Keratinocyte (primary cell): ENCODE measurements at places on chromosomes 4 and X.

GRCh38 chrX:1491851-1492349 is 39.2 kb upstream of the ASMTL start:
- no peak for DNase-seq

DNA sequence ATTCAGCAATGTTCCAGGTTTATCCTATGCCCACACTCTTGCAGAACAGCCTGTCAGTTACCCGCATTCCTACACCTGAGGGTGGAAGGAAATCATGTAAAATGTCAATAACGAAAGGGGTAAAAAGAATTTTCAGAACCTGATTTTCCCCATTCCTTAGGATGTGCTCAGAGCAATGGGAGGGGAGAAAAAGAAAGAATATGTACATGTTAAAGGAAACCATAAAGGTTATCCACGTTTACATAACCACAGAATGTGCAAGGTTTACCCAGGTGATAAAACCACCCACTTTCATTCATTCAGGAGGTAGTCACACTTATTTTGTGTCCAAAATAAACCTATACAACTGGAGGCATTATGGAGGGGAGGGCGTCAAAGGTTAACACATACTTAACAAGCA is 335.5 kb downstream of the ZNF674 start:
- peak; percentile 73 for DNase-seq

DNA sequence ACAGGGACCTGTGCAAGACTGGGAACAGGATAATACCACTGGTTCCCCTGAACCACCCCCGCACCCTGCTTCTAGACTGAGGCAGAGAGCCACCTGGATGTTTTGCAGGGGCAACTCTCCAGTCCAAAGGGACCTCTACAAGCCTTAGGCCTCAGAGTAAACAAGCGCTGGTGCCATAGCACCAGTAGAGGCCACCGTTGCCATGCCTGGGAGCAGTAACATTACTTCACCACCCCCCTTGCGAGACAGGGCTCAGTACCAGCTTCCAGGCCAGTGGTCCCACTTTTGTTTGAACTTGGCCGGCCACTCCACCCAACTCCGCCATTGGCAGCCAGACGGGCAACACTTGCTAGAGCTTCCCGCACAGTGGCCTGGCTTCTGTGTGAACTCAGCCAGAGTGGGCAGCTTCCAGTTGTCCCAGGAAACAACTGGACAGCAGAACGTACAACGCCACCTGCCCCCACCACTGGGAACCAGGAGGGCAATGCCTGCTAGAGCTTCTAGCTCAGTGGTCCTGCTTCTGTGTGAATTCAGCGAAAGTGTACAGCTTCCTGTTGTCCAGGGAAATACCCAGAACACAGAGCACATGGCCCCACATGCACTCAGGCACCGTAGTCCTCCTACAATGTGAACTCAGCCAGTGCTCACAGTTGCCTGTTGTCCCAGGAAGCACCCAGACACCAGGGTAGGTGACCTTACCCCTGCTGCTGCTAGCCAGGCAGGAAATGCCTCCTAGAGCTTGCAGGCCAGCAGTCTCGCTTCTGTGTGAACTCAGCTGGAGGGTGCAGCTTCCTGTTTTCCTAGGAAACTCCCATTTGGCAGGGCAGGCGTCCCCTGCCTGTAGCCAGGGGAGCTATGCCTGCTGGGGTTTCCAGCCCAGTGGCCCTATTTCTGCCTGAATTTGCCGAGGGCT is 39.9 kb upstream of the PCDH19 start:
- DNase-seq, result no peak

- DNase-seq, result no peak
Observed at GRCh38 chrX:42544883-42545282, 233.1 kb downstream of the PPP1R2C start.

DNA sequence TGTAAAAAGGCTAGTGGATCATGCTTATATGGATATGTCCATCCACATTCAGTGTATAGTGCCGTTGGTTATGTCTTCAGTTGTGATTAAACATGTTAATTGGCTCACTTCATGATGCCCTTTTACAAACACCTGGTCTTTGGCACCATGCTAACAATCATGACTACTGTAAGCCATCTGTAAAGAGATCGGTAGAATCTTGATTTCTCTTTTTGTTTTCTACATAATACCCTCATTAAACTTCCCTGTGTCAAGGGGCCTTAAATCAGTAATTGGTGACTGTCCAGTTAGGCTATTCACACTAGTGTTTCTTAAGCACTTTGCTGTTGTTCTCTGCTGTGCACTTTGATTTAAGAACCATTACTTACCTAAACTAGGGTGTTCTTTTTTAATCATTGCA is 475.2 kb downstream of the RPA4 start:
- DNase-seq, result no peak

DNA sequence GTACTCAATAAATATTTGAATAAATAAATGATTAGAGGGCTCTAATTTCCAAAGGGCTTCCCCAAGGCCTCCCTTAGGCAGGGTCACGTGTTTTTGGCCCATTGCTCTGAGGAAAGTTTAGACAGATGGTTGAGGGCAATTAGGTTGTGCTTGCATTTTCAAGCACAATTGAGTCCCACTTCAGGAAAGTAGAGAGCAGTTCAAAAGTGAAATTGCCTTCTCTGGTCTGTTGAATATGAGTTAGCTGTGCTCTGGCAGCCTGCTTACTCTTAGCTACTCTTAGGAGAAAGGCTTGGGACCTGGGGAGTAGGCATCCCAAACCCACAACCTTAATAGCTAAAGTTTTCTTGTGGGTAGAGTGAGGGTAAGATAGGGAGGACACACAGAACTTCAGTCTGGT is 9.0 kb upstream of the DRP2 start:
- DNase-seq, result no peak

DNA sequence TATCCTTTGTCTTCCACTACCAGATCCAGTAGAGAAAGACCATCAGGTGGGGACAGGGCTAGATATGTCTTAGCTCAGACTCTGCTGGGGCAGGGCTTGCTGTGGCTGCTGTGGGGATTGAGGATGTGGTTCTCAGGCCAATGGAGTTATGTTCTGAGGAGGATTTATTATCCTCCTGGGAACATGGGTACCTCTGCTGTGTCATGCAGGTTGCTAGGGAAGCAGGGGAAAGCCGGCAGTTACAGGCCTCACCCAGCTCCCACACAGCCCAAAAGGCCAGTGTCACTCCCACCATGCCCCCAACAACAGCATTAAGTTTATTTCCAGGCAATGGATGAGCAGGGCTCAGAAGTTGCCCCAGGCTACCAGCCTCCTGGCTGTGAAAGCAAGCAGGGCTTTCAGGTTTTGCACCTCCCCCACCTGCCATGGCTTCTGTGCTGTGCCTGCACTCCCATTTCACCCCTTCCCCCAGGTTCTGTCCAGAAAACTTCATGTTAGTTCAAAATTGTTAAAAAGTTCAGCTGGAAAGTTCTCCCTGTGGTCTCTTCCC is 879.9 kb downstream of the ARAP2 start:
- DNase-seq, result no peak

GRCh38 chrX:122046815-122047214 is 999.4 kb downstream of the GLUD2 start:
- DNase-seq, result no peak

DNA sequence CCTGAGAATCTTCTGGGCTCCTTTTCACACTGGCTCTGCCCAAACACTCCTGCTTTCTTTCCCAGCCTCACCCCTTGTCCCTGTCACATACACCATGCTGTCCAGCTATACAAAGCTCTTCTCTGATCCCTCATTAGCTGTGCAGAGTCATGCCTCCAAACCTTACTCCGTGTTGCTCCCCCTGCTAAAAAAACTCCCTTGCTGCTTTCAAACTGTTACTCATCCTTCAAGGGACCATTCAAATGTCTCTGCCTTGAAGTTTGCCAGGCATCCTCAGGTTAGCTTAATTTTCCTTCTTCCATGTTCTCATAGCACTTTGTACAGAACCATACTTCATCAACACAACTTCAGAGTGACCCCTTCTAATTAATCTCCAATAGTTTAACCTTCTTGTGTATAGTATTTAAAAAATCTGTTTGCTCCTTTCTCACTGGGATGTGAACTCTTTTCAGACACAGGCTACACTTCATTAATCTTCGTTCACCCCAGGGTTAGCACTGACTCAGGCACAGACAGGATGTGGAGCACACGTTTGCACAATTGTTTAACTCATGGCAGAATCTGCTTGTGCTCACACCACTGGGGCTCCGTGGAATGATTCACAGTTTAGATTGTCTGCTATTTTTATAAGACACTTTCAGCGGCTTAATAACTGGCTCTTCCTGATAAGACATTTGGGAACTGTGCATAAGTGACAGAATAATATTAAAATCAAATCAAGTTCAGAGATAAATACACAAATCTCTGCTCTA is 21.4 kb upstream of the SEL1L3 start:
- DNase-seq, result peak; percentile 36

GRCh38 chr4:175823015-175823742 is 11.1 kb upstream of the GPM6A start:
- no peak for DNase-seq

GRCh38 chr4:169744601-169745000 is 13.1 kb downstream of the HPF1 start:
- DNase-seq, result no peak

GRCh38 chrX:120517936-120518335 is 42.8 kb downstream of the CUL4B start:
- no peak for DNase-seq

- no peak for DNase-seq
Observed at GRCh38 chr4:177455561-177455970, 13.3 kb upstream of the AGA start.

- DNase-seq, result no peak
Observed at GRCh38 chrX:88355252-88355651, 391.8 kb upstream of the CPXCR1 start.

- DNase-seq, result no peak
Observed at GRCh38 chrX:97374266-97374665, 490.6 kb downstream of the RPA4 start.

DNA sequence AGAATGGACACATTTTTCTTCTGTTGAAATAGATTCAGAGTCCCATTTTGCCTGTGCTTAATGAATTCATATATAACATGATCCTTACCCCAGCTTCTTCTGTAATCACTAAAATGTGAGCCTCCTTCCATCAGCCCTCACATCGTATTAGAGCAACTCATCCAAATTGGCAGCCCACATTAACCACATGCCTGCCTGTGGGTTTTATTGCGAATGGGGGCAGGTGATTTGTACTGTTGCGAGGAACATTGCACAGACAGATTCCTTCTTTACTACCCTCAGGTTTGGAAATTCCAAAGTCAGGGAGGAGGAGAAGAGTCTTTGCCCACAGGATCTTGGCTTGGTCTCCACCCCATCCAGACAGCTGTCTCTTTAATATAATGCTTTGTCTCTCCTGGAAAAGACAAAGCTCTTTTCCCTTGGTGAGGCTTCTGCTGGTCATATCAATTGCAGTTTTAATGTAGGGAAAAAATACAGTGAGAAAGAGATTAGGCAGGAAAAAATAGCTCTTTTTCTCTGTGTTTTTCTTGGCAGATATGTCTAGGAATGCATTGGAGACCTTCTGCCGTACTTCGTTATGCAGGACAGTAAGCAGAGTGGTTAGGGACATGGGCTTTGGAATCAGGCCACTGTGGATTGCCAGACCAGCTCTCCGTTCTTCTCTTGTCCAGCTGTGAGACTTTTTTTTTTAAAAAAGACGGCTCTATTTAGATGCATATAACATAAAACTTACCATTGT is 371.2 kb downstream of the AFF2 start:
- DNase-seq, result peak; percentile 42

DNA sequence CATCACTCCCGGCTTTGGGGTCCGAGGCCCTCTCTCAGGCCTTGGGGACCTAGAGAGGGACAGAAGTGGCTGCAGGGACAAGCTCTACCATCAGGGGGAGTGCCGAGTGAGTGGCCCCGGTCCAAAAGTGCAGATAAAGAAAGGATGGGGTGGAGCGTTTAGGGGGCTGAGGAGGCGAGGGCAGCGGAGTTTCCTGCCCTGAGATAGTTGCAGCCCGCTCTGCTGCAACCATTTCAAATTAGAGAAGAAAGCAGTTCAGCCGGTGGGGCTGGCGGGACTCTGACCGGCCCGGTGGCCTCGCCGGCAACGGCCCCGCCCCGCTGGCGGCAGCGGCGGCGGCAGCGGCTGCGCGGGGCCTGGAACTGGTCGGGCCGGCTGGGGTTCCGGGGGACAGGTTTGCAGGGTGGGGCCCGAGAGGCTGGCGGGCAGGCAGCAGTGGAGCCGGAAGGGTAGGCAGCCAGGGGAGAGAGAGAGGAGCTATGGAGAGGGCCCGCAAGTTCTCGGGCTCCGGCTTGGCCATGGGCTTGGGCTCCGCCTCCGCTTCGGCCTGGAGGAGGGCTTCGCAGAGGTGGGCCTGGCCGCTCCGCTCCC is 7.6 kb downstream of the DLG3 start:
- DNase-seq, result no peak

GRCh38 chr4:152678841-152679240 is 956 bp downstream of the TMEM154 start:
- DNase-seq, result no peak

DNA sequence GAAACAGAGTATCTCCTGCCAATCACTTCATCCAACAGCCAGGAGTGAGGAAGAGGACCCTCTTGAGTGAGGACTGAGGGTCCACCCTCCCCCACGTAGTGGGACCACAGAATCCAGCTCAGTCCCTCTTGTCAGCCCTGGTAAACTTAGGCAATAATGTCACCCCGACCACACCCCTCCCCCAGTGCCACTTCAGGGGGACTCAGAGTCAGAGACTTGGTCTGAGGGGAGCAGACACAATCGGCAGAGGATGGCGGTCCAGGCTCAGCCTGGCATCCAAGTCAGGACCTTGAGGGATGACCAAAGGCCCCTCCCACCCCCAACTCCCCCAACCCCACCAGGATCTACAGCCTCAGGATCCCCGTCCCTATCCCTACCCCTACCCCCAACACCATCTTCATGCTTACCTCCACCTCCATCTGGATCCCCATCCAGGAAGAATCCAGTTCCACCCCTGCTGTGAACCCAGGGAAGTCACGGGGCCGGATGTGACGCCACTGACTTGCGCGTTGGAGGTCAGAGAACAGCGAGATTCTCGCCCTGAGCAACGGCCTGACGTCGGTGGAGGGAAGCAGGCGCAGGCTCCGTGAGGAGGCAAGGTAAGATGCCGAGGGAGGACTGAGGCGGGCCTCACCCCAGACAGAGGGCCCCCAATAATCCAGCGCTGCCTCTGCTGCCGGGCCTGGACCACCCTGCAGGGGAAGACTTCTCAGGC is at the start of the genes CSAG1 and MAGEA12:
Gene CSAG1, minus strand, starts transcription at position 461 of the 715 bp plus-strand sequence. CDS start 1,261 bp downstream, outside the sequence.
Gene MAGEA12, plus strand, starts transcription at position 497 of the 715 bp plus-strand sequence. CDS start 2,405 bp downstream, outside the sequence.
- no peak for DNase-seq

DNA sequence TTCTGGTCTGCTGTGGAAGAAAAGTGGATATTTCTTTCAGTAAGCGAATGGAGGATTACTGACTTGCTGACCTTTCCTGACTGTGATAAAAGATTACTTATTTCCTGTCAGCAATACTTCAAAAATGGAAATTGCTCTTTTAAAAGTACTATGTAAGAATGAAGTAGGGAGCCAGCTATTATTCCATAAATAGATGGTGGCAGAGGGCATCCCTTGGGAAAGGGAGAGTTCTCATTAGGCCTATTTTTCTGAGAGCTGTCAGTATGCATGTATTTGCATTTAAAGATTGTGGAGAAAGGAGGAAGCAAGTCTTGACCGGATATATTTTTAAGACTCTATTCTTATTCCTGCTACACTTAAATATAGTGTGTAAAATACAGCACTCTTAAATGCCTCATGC is 37.2 kb downstream of the TMEM47 start:
- DNase-seq, result no peak

DNA sequence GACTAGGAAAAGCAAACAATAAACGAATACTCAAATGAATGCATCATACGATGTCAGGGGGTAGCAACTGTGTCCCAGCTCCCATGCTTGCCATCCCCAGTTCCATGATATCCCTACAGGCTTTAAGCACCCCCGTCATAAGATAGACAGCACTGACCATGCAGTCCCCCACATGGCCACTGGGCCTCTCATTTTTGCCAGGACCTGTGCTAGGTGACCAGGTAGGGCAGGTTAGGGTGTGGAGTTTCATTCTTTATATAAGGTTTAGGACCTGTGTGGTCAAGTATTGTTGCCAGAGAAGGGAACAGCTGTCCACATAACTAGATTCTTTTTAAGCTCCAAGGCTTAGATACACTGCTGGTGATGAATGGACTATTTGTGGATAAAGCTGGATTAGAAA is 9.7 kb downstream of the PPEF2 start:
- no peak for DNase-seq
